ENCODE measurements at places on chromosomes 7 and 10.

DNA sequence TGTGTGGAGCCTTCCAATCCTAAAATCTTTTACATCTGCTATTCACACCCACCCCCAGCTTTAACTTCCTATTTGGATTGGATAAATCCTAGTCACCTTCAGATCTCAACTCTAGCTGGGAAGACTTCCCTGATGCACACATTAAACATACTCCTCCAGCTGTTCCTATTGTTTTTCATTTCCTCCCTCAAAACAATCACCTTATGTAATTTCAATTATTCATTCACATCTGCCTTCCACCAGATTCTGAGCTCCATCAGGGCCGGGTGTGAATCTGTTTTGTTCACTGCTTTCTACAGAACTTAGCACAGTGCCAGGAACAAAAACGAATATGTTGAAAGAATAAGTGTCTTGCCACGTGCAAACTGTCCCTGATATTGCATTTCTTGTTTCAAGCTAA lies 497.4 kb downstream of the PLXDC2 start:
- H3K4me3 ChIP-seq: no peak overlapping the region
- no peak for ATAC-seq
- H3K27me3 ChIP-seq: no peaks in the 10 kb centered on the region
- H3K36me3 ChIP-seq: no peaks in the 10 kb centered on the region
- no peak overlapping the region for H3K27ac ChIP-seq
- H3K4me1 ChIP-seq: no peaks in the 10 kb centered on the region

- ATAC-seq: no peak
- H3K27me3 ChIP-seq: no peaks in the 10 kb centered on the region
- no peaks in the 10 kb centered on the region for H3K36me3 ChIP-seq
- H3K4me1 ChIP-seq: no peaks in the 10 kb centered on the region
Measured at GRCh38 chr10:125257521-125258108, 97.3 kb upstream of the CTBP2 start.

DNA sequence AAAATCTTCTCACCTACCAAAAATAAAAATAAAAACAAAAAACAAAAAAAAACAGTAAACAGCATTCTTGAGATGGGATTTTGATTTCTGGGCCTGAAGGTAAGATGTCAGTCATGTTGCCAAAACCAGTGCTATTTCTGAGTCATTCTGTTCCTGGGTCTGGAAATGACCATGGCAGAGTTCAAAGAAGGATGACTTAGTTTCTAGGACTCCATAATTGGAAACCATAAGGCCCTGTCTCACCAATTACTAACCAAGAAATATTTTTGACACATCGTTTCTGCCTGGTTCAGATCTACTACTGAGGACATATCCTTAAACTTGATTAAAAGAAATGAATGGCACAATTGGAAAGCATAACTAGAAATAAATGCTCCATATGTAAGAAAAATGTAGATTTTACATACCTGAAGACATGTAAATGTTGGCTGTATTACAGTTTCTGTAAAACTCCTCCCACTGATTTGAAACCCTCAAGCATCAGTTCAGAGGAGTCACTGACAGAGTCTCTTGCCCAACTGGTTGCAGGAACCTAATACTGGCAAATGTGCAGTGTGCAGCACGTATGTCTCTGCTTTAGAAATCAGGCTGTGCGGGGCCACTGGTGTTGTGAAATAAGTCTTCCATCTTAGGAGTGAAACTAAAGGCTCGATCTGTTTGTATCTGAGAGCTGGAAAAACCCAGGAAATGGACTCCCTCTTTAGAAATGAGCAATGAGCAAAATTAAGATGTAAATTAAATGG lies 84.8 kb upstream of the EGR2 start:
- ATAC-seq: peak; percentile 74
- H3K27me3 ChIP-seq: peaks cover 16% of the 10 kb centered on the region
- H3K36me3 ChIP-seq: no peaks in the 10 kb centered on the region
- no peaks in the 10 kb centered on the region for H3K4me1 ChIP-seq
- no peak overlapping the region for H3K4me3 ChIP-seq

DNA sequence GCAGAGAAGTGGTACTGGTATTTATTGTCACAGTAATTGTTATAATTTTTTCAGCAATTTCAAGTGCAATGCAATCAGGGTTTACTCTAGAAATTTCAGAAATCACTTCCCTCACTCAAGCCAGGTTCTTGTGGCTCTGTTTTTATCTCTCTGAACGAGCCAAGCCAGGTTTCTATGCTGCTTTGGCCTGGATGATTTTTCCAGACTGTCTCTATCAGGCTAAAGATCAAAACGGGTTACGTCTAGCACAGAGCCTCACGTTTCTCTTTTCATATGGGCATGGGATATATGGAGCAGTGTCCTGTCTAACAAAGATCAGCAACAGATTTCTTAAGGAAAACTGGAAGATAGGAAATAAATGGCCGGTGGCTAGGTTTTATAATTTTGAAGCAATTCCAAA lies 1105.3 kb downstream of the NRG3 start:
- H3K4me1 ChIP-seq: no peaks in the 10 kb centered on the region
- ATAC-seq: no peak
- no peak overlapping the region for H3K27ac ChIP-seq
- H3K36me3 ChIP-seq: no peaks in the 10 kb centered on the region
- no peaks in the 10 kb centered on the region for H3K27me3 ChIP-seq

DNA sequence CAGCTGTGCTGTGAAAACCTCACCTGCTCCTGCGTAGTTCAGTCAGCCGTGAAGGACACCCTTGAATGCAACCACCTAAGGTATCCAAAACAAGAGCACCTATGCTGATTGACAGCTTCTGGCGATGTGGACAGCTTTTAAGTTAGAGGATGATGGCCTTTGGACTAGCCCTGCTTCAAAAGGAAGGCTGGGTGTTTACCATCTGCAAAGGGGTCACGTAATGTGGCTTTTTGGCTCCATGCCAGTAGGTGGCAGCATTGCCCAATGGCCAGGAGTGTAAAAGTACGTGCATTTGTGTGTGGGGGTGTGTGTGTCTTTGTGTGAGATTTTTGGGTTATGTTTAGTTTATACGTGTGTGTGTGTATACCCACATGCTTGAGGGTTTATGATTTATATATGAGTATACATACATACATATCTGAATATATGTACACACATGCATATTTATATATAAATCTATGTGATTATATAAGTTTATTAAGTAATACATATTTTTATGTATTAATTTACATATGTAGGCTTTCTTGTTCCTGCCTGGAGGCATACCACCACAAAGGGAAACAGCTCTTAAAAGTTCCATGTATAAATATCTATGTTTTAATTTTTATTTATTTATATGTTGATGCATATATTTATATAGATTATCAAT lies 236.3 kb upstream of the ANKRD30A start:
- no peaks in the 10 kb centered on the region for H3K4me1 ChIP-seq
- peak; percentile 53 for ATAC-seq
- no peaks in the 10 kb centered on the region for H3K36me3 ChIP-seq
- H3K4me3 ChIP-seq: no peak overlapping the region
- no peaks in the 10 kb centered on the region for H3K27me3 ChIP-seq

DNA sequence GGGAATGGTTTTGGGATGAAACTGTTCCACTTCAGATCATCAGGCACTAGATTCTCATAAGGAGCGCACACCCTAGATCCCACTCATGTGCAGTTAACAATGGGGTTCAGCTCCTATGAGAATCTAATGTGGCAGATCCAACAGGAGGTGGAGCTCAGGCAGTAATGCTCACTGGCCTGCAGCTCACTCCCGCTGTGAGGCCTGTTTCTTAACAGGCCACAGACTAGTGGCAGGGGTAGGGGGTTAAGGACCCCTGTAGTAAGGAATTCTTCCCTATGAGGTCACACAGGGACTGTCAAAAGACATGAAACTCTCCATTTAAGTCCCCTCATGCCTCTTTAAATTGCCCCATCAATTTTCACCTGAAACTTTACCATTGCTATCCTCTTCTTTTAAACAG lies 8.0 kb downstream of the HGF start:
- no peaks in the 10 kb centered on the region for H3K36me3 ChIP-seq
- H3K27ac ChIP-seq: no peak overlapping the region
- no peak for ATAC-seq
- H3K27me3 ChIP-seq: no peaks in the 10 kb centered on the region

DNA sequence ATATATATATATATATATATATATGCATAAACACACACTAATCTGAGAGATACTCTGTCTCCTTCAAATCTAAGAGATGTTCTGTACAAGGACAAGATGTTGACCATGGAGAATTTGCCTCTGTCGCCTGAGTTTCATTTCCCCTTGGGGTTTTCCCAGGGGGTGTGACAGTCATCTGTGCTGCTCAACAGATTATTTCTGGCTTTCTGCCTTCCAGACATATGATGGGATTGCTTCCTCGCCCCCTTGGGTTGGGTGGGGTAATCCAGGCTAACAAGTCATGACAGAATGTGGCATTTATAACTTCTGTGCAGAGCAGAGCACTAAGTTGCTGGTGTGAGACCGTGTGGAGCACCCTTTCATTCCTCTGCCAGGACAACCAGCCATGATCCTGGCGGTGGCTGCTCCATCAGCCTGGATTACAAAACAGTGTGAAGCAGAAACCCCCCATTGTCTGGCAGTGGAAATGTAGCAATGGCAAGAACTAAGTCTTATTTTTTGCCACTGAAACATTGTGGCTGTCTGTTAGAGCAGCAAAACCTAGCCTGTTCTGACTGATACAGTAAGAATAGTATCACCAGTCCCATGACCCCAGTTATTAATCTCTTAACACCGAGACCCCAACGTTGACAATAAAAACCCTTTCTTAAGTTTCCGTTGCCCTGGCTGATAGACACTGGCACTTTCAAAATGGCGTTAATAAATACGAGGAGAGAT lies 13.7 kb upstream of the USP6NL start:
- ATAC-seq: no peak
- H3K27me3 ChIP-seq: peaks cover 21% of the 10 kb centered on the region
- no peaks in the 10 kb centered on the region for H3K4me1 ChIP-seq
- H3K27ac ChIP-seq: no peak overlapping the region
- no peaks in the 10 kb centered on the region for H3K36me3 ChIP-seq
- no peak overlapping the region for H3K4me3 ChIP-seq

- ATAC-seq: peak; percentile 83
- no peaks in the 10 kb centered on the region for H3K36me3 ChIP-seq
- no peaks in the 10 kb centered on the region for H3K27me3 ChIP-seq
- no peaks in the 10 kb centered on the region for H3K4me1 ChIP-seq
- no peak overlapping the region for H3K27ac ChIP-seq
- no peak overlapping the region for H3K4me3 ChIP-seq
Measured at GRCh38 chr10:16948361-16948760, 131.1 kb upstream of the RSU1 start.
